ENCODE measurements at places on chromosomes 5 and 9. TPM values are rescaled to one million over a fixed set of nuclear protein-coding genes. Genes with fewer than 3 reads are reported as not detected.

DNA sequence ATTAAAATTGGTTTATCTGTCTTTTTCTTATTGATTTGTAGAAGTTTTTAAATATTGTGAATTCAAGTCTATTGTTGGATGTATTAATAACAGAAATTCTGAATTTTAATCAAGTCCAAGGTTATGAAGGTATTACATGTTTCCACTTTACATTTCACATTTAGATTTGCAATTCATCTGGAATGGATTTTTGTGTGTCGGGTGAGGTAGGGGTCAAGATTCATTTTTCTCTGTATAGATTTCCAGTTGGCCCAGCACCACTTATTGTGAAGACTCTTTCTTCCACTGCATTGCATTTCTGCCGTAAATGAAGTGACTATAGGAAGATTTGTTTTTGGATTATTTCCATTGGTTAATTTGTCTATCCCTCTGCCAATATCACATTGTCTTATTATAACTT, 35.5 kb upstream of the DMRT2 start:
- no peaks in the 10 kb centered on the region for H3K36me3 ChIP-seq
- H3K4me3 ChIP-seq: no peak overlapping the region
- no peak overlapping the region for H3K27ac ChIP-seq

AGXT2 gene
- total RNA-seq: not detected

- H3K36me3 ChIP-seq: no peaks in the 10 kb centered on the region
- H3K4me1 ChIP-seq: no peaks in the 10 kb centered on the region
- DNase-seq: no peak
These were observed 169.0 kb upstream of the PITX1 start for GRCh38 chr5:135203019-135203418.

DNA sequence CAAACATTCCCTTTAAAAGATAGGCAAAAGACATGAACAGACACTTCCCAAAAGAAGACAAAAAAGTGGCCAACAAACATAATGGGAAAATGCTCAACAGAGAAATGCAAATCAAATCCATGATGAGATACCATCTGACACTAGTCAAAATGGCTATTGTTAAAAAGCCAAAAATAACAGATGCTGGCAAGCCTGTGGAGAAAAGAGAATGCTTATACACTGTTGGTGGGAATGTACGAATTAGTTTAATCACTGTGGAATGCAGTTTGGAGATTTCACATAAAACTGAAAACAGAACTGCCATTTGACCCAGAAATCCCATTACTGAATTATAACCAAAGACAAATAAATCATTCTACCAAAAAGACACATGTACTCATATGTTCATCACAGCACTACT, 58.3 kb upstream of the WDR41 start:
- H3K36me3 ChIP-seq: no peaks in the 10 kb centered on the region
- no peaks in the 10 kb centered on the region for H3K4me1 ChIP-seq
- H3K4me3 ChIP-seq: no peak overlapping the region
- no peak overlapping the region for H3K27ac ChIP-seq
- peak; percentile 7 for DNase-seq

DNA sequence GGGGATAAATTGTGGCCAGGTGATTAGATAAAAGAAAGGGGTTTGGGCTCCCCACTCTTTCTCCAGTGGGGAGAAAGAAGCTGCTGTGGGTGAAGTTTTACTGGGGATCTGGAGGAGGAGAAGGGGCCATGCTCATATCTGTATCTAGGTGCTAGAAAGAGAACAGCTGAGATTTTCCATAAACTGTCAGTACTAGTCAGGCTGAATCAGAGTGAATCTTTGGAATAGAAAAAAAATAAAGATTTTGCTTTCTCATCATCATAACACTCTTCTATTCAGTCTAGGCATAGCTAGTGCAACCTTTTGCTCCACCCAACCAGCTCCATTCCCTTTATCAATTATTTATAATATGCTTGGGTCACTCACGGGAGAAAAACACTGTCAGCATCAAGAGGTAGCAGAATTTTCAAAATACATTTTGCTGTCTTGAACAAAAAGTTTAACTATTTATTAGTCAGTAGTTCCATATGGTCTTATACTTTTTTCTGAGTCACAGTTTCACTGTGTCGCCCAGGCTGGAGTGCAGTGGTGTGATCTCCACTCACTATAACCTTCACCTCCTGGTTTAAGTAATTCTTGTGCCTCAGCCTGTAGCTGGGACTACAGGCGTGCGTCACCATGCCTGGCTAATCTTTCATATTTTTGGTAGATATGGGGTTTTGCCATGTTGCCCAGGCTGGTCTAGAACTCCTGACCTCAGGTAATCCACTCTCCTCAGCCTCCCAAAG, 21.3 kb upstream of the ERMP1 start:
- no peaks in the 10 kb centered on the region for H3K36me3 ChIP-seq
- H3K4me1 ChIP-seq: no peaks in the 10 kb centered on the region
- no peak overlapping the region for H3K27ac ChIP-seq
- DNase-seq: no peak

FAM120A gene
- 91.0 TPM for total RNA-seq

DNA sequence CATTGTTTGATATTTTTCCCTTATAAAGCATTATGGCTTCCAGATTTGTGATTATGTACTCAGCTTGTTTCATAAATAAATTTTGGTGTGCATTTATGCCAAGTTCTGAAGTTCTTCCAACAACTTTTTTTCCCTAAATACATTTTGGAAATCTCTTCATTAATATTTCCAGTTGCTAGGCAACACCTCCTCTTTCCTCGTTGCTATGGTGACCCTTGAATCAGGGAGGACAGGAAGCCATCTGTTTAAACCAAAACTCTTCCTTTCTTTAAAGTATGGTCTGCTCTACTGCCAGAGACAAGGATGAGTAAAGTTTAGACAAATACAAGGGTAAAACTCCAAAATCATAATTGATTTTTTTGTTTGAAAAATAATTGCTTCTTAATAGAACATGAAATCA, 779.3 kb downstream of the CDH9 start:
- no peaks in the 10 kb centered on the region for H3K36me3 ChIP-seq
- no peak overlapping the region for H3K27ac ChIP-seq
- no peak overlapping the region for H3K4me3 ChIP-seq
- no peaks in the 10 kb centered on the region for H3K27me3 ChIP-seq
